ENCODE measurements at places on chromosomes 12 and 14.

DNA sequence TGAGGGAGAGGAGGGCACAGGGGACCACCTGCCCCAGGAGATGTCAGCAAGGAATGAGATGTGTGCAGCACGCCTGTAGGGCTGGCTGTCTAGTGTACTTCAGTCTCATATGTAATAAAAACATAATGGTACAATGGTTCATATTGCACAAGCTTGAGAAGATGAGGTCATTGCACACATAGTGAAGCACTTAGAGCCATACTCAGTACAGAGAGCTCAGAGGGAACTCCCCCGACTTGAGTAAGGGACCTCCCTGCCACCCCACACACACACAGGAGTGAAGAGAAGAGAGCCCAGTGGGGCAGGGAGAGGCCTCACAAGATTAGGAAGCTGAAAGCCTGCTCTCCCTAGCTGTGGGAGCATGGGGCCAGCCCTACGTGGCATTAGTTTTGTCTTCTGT lies 61.5 kb downstream of the SLC6A12 start:
- no peak for DNase-seq

- DNase-seq = no peak
These were observed 12.9 kb upstream of the MSI1 start for GRCh38 chr12:120381752-120382419.

DNA sequence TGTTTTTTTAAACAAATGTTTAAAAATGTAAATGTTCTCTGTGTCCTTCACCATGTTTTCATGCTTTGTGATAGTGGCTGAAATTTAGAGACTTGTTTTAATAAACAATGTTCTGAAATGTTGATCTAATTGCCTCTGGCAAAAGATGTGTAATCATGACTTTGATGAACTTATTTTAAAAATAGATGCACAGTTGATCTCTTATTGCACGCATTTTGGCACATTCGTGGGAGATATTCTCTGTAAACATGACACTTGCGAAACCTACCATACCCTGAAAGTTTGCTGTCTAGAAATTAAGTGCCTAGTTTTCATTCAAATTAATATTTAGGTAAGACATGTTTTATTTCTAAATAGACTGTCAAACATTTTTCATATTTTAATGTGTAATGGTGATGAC lies 119.7 kb upstream of the DNM1L start:
- DNase-seq = no peak

DNA sequence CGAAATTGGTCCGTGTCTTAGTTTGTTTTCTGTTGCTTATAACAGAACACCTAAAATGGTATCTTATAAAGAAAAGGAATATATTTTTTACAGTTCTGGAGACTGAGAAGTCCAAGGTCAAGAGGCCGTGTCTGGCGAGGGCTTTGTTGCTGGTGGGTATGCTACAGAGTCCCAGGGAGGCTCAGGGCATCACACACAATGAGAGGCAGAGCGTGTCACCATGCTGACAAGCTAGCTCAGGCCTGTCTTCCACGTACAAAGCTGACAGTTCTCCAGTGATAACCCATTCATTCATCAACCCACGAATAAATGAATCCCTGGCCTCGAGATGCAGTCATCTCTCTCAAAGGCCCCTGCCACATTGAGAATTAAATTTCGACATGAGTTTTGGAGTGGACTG lies 56.7 kb upstream of the AEBP2 start:
- no peak for DNase-seq

DNA sequence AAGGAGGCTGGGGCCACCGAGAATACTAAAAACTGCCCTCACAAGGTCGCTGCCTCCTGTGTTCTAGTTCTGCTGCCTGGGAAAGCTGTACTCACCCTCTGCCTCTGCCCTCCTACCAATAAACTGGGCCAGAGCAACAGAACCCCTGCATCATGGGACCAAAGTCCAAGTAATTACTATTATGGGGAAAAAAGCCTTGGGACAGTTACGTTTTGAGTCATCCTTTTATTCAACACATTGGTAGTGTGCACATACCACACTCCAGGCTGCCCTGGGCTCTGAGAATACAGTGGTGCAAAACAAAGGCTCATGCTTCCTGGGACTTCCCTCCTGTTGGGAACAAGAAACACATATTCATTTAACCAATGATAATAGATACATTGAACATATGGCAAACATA lies 49.0 kb downstream of the CACNA1C start:
- no peak for DNase-seq

- DNase-seq = no peak
These were observed 36.2 kb upstream of the MEG3 start for GRCh38 chr14:100789460-100790417.

- no peak for DNase-seq
These were observed 49.8 kb downstream of the CCDC85C start for GRCh38 chr14:99554184-99554583.

- DNase-seq = no peak
These were observed 239.1 kb downstream of the VRK1 start for GRCh38 chr14:97036086-97036852.

DNA sequence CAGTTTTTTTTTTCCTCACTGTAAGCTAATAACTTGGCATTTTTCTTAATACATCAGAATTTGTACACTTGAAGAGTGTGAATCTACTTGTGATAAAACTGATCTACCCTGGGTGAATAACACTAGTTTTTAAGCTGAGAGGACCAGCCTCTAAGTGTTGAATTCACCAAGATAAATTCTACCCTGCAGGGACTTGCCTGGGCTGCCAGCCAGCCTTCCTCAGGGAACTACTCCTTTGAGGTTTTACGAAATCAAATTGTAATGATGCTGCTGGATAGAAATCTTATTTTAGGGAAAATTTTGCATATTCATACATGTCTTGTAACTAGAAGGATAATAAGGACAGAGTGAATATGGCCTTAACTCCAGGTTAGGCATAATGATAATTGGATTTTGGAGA lies 1.9 kb downstream of the MED21 start:
- no peak for DNase-seq

DNA sequence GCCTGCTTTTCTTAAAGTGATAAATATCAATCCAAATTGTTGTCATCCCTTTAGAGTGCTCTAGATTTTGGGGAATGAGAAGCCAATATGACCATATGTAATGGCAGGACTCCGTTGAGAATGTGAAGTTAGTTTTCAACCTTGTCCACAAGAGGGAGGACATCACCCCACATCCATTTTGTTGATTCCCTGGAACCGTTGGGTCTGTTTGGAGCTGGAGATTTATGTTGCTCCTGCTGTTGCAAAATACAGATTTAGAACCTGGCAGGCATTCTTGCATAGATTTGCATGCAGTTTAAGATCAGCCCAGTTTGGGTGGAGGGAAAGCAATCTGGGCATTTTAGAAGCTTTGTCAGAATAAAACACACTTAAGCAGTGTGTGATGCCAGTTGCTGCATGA lies 620.1 kb downstream of the NRXN3 start:
- DNase-seq = no peak

DNA sequence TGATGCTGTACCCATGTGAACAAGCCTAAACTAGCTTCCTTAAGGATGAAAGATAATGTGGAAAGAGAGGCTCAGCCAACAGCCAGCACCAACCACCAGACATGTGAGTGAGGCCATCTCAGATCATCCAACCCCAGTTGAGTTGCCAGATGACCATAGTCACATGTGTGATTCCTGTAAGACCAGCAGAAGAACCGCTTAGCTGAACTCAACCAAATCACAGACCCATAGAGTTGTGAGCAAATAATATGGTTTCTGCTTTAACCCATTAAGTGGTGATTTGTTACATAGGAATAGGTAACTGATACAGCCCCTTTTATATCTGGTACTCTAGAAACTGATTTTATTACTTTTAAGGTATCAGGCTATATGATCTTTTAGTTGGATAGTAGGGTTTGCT lies 17.6 kb upstream of the ELK3 start:
- DNase-seq = no peak

GRCh38 chr14:94050231-94050880 lies 24.2 kb downstream of the OTUB2 start:
- no peak for DNase-seq

All from activated CD4-positive, alpha-beta T cell treated with anti-CD3 and anti-CD28 coated beads, Interleukin-2, amount 50 U/mL, for 4 hours (primary cell).